ENCODE measurements at places on chromosomes 12 and 14. TPM values are rescaled to one million over a fixed set of nuclear protein-coding genes. Genes with fewer than 3 reads are reported as not detected.

DNA sequence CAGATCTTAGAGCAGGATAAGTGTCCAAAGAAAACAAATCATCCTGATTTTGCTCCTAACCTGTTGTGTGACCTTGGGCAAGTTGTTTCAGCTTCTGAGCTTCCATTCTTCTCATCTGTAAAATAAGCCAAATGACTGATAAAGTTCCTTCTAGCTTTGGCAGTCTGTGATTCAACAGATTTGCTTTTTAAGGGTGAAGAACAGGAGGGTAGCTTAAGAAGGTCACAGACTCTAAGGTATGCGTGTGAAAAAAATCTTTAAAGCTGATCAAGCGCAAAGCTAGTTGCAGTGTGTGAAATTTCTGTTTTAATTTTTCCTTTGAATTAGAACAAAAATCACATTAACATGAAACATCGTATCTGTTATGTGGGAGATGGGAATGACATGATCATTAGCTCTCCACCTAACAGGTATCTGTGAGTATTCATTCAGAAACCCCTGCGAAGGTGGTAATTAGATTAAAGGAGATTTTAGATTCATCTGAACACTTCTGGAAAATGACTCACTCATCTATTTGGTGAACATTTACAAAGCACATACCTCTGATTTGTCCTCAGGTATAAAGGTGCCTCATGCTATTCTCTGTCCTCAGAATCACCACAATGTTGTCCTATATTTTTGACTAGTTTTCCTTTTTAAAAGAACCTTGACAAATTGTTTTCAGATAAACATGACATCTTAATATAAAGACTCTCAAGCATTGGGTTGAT is 131.9 kb upstream of the CPM start:
- DNase-seq: no peak

GRCh38 chr14:102087762-102088011 is 843 bp upstream of the HSP90AA1 start:
- no peak for DNase-seq

- no peak for DNase-seq
These were observed 11.1 kb downstream of the BEST3 start for GRCh38 chr12:69688021-69688420.

GRCh38 chr12:30811966-30812365 is 57.2 kb upstream of the CAPRIN2 start:
- DNase-seq: no peak

DNA sequence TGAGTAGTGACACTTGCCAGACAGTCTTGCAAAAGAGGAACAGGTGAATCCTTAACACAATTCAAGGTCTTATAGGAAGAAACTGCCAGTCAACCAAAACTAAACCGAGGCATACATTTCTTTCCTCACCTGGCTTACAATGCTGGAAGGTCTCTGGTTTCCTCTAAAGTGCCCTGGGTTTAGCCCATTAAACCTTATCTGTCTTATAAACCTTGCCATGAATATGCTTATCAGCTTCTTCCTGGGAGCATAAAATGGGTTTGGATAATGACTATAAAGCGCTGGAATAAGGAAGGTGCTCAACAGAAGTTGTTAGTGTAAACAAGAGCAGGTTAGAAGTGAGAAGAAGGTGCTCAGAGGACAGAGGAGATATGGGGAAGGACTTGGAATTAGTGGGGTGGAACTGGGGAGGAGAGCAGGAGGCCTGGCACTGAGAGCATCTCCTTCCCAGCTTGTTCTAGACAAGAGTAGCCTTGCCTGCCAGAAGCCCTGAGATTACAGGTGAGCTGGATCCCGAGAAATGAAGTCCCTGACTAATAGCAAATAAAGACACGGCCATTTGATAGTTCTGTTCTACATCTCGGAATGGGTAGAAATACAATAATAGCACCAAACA is 14.1 kb upstream of the GPRC5A start:
- no peak for DNase-seq

IL26 gene
- not detected for total RNA-seq

DNA sequence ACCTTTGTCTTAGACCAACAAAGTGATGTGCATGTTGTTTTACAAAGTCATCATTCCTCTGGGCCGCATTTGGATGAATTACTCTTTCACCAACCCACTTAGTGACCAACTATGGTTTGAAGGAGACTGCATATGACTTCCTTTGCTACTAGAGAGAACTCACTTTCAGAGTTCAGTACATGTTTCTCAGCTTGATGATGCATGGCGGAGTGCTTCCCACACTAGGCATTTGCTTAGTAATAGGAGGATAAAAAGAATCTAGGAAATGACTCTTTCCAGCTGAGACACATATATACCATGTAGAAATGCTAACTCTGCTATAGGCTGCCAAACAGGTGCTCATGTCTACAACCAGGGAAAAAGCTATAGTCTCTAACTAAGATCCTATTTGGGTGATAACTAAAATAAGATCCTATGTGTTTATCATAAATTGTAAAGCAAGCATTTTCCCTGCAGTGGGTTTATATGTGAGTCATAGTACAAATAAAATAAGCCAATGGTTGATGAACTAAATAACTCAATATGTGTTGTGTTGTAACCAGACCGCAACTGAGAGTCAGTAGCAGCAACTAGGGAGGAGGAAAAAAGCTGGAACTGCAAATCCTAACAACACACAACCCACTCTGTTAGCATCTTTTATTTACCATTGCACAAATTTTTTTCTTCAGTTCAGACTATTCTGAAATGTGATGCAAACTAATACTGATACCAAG is 87.2 kb downstream of the TSPAN8 start:
- no peak for DNase-seq

PTPN21 gene
- 56.8 TPM for total RNA-seq

GRCh38 chr12:71195338-71195896 is 37.6 kb upstream of the TSPAN8 start:
- no peak for DNase-seq

SERPINA9 gene
- total RNA-seq: not detected

DNA sequence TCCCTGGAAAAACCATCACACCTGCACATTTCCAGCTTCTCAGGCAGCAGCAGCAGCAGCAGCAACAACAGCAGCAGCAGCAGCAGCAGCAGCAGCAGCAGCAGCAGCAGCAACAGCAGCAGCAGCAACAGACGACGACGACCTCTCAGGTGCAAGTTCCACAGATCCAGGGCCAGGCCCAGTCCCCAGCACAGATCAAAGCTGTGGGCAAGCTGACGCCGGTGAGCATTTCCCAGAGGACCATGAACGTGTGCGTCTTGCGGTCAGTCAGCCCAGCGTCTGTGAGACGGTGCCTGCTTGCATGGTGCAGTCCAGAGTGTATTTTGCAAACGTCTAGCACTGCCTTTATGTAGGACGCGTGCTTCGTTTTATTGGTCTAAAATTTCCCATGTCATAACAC is 81.6 kb downstream of the DDX51 start:
- DNase-seq: no peak

- DNase-seq: peak; percentile 20
These were observed 44.1 kb downstream of the SMIM41 start for GRCh38 chr12:52123487-52124186.

DNA sequence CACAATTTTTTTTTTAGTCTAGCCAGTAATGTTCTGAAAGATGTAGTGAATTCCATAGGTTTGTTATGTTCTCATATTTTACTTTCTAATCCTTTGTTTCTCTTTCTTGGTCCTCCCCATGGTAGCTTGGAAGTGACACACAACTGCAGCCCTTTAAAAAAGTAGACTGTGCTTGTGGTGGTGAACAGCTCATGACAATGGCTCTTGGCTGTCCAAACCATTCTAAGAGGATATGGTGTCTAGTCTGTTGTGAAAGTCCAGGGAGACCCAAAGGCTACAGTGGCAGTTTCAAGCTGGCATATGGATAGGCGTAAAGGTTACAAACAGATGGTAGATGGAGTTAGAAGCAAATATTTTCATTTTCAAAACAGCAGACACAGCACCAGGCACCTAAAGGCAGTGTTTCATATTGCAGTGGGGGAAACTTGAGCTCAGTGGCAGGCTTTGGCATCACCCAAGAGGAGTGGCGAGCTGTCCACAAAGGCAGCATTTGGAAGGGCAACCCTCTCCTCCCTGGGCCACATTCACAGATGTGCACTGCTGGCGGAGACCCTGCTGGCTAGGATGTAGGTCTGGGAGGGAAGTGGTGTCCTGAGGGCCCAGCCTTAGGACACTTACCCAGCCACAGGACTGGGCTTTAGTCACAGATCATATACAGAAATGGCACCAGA is 102.1 kb downstream of the DYRK2 start:
- DNase-seq: no peak

P3H3 gene
- 25.7 TPM for total RNA-seq

DNA sequence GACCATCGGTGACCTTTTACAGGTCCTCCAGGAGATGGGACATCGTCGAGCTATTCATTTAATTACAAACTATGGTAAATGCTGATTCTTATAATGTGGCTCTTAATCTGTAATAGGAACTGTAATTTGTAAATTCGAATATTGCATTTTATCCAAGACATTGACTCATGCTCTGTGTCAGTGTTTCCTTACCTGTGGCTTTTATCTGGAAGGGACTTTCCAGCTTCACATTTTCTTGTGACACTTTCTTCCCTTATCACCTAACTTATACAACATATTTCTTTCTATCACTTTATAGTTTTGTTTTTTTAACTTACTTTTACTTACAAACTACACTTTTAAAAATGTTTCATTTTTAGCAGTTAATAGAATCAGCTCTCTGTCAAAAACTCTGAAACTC is 14.8 kb downstream of the IRAK3 start:
- no peak for DNase-seq

KITLG gene
- 9.0 TPM for total RNA-seq

DNA sequence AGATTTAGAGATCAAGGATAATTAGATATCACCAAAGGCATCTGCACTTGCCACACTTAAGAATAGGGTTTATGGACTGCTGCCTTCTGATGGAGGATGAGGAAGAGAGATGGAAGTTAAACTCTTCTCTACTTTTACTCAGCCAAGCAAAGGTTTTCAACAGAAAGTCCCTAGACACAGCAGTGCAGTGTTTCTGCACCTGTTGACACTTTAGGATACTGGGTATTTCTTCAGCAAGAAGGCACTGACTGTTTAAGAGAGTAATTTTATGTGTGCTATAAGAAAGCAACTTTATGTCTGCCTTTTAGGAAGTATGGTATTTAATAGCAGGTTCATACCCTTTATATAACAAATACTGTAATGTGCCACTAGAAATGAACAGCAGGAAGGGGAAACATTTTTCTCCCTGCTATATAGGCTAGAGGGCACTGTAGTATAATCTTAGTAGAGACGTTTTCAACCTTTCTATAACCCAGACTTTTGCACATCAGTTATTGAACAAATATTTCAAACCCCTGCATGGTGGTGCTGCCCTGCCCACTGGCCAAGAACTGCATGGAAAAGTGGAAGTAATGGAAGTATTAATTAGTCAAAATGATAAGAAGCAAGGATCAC is 225.0 kb upstream of the GRIP1 start:
- no peak for DNase-seq

KRT77 gene
- not detected for total RNA-seq

POLR3B gene
- total RNA-seq: 9.4 TPM

BRMS1L gene
- total RNA-seq: 12.1 TPM

DNA sequence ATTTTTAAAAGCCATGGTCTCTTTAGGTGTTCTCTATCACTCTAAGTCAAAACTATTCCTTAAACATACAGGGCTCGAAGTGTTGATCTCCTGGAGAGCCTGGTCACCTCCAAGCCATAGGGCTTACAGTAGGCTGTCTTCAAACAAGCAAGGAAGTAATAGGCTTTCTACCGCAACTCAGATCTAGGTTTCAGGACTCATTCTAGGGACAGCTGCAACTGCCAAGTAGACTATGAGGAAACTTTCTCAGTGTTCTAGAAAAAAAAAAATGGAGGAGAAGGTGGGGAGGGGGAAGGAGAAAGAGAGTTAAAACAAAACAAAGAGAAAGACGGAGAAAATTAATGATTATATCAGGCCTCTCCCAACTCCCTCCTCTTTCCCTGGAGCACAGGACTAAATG is 106.9 kb upstream of the ETV6 start:
- DNase-seq: no peak

LGALS3 gene
- 129 TPM for total RNA-seq

DNA sequence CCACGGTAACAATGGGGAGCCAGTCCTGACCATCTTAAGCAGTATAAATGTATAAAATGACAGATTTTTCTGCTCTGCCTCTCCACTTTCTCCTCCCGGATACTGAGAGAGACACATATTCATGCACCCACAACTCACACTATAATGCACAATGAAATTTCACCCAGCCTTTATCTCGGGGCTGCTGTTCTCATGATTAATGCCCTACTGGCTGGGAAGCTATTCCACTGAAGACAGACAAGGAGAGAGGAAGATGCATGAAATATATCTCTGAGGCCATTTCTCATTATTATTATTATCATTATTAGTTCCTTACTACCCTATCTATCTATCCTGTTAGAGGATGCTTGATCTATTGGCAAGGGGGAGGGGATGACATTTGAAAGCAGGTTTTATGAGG is 501.7 kb downstream of the DIO2 start:
- DNase-seq: no peak

DNA sequence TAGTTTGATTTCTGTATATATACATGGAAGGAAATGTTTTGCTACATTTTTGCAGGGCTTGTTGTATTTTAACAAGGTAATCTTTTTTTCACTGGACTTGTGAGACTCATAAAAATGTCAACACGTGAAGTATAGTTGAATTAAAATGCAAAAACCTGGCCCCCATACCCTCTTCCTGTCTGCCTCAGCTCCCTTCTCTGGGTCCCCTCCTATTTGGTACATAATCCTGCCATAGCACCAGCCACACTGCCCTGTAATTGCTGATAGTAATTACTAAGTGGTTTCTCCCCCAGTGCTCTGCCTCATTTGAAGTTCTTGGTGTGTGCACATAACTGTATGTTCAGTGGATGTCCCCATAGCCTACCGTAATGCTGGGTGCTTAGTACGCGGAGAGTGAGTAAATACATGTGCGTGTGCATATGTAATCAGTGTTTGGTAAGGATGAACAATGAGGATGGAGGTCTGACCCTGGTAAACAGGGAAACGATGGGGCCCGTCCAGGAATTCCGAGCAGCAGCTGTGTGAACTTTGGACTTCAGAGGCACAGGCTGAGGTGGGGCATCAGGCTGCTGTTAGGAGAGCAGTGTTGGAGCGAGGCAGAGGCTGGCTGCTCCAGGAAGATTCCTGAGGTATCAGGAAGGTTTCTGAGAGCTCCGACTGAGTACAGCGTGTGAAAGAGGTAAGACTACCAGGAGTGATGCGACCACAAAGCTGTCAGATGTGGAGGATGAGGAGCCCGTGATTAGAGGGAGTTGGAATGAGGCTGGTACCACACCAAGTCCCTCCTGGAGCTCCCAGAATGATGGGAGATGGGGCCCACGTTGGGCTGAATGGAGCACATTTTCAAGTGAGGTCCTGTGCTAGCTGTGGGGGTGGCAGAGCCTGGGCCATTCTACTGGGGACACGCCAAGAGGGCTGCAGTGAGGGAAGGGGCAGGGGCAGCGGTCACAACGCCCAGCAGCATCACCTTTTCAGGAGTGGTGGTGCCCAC is 106.8 kb downstream of the PELI2 start:
- no peak for DNase-seq

- no peak for DNase-seq
These were observed 7.8 kb downstream of the LRRK2 start for GRCh38 chr12:40232602-40233001.
